ENCODE measurements at places on chromosomes 3 and 15. TPM values are rescaled to one million over a fixed set of nuclear protein-coding genes. Genes with fewer than 3 reads are reported as not detected.

- no peak for DNase-seq
Observed at GRCh38 chr3:117261983-117262421, 552.4 kb downstream of the TUSC7 start.

- no peak for DNase-seq
Observed at GRCh38 chr3:105806359-105806758, 62.5 kb downstream of the CBLB start.

GRCh38 chr3:95228416-95228815 is 1165.6 kb downstream of the NSUN3 start:
- no peak for DNase-seq

KIF7 gene
- 7.2 TPM for total RNA-seq
